ENCODE measurements at places on chromosomes 3 and 15.

DNA sequence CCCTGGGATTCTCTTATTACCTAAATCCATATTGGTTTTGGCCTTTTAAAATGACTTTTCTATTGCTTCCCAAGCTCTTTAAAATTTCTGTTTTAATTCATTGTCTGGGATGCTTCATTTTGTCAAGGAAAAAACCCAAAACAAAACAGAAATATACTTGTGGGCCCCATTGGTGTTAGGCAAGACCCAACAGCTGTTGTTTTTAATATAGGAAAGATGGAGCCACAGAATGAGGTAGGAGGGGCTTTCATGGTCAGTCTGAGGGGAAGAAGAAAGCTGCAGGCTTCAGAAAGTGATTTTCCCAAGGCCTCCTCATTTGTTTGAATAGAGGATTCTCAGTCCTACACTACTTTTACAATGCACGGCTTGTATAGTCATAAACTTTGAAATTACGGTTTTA is 180.5 kb downstream of the MCTP2 start:
- no peak for DNase-seq

DNA sequence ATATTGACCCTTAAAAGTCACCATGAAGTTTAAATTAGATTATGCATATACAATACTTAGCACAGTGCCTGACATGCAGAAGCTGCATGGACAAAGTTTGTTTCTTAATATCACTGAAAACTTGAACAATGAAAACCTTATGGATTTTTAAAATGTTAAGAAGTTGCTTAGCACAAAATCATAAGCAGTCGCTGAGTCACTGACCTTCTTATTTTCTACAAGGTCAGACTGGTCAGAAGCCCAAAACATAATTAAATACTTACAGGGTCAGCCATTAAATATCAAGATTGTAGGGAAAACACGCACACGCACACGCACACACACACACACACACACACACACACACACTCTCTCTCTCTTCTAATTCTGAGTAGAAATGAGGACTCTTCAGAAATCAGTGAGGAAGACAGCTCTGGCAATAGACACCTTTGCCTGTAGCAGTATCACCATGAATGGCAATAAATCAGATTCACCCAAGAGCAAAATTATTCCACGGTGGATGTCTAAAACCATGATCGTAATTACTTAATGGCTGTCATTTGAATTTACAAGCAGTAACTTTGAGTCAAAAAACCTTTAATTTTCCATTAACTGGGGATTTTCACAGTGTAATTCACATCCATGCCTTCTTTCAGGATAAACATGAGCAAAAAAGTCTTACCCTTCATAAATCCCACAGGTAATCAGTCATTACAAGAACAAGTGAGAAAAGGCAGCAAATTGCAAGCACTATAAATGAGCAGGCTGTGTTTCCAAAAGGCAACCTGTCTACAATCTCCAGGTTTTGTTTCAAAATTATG is 147.5 kb downstream of the OSBPL10 start:
- no peak for DNase-seq

- no peak for DNase-seq
These were observed 509.2 kb upstream of the GRM7 start for GRCh38 chr3:6351752-6352151.

DNA sequence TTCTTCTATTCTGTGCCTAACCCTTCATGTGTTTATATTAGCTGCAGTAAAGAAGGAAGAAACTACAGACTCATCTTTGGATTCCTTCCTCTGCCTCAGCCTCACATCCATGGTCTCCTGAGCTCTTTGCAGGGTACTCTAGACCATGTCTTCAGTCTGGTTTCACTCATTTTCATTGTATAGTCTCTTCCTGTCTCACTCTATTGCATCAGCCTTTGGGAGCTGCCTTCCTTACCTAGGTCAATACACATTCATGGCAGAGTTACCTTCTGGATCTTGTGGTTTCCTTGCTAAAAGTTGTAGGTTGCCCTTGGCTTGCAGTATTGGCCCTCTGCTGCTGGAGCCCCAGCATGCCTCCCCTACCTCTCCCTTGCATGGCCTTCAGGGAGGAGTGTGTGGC is 31.5 kb upstream of the SCAANT1 start:
- DNase-seq = no peak

DNA sequence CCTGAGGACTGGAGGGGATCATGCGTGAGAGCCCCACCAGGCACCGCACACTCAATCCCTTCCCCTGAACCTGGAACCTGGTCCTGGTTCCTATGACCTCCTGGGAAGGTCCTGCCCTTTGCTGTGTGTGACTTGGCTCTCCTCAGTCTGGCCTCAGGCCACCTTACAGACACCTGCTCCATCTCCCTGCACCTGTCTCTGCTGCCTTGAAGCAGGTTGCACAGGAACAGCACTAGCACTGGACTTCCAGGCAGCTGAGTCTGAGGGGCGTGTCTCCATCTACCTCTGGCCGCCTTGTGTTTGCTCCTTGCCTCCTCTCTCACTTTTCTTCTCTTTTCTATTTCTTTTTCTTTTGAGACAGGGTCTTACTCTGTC is 15.4 kb downstream of the PSTPIP1 start:
- DNase-seq = no peak

GRCh38 chr3:74920721-74921350 is 306.4 kb upstream of the CNTN3 start:
- no peak for DNase-seq

DNA sequence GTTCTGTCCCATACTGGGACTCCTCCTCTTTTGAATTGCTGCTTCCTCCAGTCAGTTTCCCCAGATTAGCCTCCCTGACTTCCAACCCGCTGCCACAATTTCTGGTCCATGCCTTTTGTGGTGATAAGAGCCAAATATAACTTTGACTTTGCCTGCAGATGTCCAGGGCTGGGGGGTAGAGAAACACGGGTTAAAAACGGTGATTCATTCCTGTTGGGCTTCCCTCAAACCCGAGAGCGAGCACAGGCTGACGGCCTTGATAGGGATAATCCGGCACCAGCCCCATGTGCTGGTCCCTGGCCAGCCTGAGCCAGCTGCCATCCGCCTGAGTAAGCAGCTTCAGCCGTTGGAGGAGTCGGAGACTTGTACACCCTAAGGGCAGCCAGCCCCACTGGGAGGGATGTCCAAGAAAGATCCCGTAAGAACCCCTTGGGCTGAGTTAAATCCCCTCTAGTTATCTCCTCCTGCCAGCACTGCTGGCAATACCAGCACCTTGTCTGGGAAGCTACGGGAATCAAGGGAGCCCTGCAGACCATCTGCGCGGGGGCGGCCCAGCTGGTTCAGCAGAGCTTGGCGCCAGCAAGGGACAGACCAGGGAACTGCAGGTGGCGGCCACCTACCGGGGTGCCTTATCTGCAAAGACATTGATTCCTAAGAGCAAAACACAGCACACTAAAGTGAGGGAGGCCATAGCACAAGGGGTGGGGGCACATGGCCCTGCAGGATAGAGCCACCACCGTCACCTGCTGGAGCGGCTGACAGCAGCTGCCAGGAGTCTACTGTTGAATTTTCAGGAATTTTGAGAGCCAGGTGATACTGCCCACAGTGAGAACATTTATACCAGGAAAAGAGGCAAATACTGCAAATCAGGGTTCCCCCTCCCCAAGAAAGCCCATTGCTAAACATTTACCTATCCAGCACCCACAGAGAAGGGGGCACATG is 18.1 kb downstream of the CSPG4 start:
- no peak for DNase-seq

- no peak for DNase-seq
These were observed 16.1 kb upstream of the DCBLD2 start for GRCh38 chr3:98917608-98918007.

DNA sequence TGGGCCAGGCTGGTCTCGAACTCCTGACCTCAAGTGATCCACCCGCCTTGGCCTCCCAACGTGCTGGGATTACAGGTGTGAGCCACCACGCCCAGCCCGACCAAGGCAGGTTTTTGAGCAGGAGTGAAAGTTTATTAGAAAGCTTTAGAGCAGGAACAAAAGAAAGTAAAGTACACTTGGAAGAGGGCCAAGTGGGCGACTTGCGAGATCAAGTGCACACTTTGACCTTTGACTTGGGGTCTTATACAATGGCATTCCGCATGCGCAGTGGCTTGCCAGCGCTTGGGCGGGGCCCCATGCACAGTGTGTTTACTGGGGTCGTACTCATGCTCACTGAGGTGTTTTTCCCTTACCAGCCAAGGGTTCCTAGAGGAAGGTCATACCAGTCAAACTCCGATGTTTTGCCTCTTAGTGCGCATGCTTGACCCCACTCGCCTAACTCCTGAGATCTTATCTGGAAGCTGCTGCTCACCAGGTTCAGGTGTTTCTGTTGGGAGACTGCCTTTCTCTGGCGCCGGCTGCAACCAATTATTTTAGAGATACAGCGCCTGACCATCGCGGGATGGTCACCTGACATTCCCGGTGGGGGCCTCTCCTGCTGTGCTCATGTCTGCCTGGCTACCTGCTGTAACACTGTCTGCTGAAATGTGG is 46.9 kb upstream of the FLNB start:
- no peak for DNase-seq

DNA sequence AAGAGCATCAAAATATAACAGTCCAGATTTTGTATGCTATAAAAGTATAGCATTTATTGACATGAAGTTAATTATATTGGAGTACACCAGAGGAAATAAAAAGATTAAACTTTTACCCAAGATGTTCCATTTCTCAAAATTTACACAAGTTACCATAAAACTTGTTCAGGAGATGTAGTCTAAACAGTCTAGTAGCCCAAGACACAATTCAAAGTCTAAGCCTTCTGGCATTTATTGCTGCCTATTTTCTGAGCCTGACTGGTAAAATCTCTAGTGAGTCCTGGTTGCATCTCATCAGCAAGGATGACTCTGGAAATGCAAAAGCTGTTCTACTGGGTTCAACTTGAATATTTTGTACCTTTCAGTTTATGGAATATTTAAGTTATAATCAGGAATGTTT is 468.7 kb downstream of the PDCD6IP start:
- DNase-seq = no peak

DNA sequence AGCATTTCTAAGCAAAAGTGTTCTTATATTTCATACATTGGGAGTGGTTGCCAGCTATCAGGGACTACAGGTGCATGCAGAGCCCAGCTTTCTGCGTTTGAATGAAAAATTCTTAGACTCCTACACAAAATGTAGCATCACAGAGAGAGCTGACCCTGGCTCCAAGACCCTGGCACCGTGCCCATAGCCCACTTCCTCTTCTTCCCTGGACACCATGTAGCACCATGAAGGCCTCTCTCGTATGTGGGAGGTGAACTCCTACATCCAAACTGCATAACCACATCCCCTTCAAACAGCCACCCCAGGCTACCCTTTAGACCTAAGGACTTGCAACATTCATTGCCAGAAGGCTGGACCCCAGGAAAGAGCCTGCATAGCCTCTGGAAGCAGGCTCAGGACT is 35.8 kb upstream of the ATOSA start:
- DNase-seq = no peak

DNA sequence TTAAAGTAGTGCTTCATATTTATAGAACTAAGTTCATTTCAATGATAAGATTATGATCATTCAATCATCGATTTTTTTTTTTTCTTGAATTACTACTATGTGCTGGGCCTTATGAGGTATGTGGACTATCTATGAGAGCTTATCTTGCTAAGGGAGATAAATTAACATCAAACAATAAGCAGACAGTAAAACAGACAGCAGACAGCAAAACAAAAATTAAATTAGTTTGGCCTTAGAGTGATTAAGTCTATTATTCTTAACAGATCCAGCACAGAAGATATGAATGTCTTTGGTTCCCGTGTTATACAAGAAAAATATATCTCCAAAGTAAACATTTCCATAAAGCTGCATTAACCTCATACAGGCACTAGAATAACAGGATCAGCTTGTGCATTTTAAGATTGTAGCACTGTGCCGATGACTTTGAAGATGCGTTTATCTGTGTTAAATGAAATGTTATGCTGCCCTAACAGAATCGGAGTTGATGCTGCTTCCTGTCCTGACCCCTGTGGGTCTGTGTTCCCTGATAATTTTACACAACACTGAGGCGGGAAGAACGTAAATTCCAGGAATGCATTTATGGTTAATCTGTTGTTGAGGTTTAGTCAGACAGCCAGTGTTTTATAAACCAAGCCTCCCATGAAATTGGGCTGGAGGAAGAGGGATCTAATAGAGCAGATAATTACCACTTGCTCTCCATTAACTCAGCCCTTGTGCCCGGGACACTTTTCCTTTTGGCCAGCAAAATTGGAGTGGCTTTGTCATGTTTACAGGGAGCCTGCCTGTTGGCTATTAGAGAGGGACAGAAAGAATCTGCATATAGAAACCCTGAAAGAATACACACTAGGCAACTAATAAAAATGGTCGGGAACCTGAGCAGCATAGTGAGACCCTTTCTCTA is 80.8 kb downstream of the GHSR start:
- no peak for DNase-seq

DNA sequence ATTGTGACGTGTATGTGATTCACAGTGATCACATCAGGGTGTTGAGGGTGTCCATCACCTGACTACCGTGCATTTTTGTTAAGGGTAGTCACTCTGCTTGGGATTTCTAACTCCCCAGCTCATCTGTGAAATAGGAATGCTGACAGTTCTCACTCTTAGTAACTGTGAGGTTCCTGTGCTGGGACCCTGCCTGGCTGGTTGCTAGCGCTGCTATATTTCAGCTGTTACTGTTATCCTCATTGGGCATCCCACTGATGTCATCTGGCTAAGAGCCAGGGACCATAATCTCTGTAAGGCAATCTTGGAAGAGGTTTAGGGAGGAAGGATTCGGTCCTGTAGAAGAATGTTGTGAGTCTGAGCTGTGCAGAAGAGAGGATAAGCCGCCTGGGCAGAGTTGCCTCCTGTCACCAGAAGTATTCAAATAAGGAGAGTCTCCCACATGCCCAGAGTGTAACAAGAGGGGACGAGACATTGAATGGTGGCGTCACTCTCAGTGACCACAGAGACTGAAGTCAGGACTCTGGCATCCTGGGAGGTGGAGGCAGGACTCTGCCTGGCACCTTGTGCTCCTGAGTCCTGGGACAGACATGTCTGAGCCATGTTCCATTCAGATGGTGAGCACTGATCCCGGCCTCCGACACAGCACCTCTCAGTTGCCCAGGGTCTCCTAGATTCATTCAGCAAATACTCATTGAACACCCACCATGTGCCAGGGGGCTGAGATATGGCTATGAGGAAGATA is 52.2 kb downstream of the FBLN2 start:
- no peak for DNase-seq

- no peak for DNase-seq
These were observed 1.9 kb downstream of the TBL1XR1 start for GRCh38 chr3:177195242-177195991.

GRCh38 chr3:23452408-23452807 is 249.3 kb downstream of the UBE2E2 start:
- DNase-seq = no peak

DNA sequence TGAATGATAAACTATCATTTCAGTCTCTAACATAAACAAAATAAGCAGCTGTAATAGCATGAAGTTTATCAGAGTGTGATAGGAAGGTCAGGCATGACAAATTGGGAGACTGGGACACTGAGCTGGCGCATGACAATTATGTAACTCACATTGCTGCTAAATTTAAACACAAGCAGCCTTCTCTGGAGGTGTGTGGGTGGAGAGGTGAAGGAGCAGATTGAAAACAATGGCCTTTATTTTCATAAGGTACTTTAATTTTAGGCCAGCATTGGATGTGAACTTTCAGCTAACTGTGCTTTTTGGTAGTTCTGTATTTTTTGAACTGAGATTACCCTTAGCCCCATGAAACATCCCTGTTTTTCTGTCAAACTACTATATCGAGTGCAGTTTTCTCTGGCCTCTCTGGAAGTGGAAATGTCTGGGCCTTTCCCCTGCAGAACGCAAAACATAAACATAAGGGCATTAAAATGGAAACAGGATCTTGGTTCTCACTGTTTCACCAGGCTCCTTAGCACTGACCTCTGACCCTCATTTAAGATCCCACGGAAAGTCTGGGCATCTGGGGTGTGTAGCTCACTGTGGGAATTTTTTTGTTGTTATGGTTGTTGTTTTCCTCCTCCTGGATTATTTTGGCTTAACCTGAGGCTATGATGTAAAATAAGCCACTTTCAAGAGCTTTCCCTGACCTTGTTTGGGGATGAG is 160.1 kb upstream of the DPH6 start:
- DNase-seq = no peak
